ENCODE measurements at places on chromosomes 7 and 10.

- no peak for DNase-seq
Observed at GRCh38 chr7:151442776-151443496, 3.0 kb upstream of the CRYGN start.

GRCh38 chr7:119096683-119097082, 872.2 kb downstream of the ANKRD7 start:
- no peak for DNase-seq

DNA sequence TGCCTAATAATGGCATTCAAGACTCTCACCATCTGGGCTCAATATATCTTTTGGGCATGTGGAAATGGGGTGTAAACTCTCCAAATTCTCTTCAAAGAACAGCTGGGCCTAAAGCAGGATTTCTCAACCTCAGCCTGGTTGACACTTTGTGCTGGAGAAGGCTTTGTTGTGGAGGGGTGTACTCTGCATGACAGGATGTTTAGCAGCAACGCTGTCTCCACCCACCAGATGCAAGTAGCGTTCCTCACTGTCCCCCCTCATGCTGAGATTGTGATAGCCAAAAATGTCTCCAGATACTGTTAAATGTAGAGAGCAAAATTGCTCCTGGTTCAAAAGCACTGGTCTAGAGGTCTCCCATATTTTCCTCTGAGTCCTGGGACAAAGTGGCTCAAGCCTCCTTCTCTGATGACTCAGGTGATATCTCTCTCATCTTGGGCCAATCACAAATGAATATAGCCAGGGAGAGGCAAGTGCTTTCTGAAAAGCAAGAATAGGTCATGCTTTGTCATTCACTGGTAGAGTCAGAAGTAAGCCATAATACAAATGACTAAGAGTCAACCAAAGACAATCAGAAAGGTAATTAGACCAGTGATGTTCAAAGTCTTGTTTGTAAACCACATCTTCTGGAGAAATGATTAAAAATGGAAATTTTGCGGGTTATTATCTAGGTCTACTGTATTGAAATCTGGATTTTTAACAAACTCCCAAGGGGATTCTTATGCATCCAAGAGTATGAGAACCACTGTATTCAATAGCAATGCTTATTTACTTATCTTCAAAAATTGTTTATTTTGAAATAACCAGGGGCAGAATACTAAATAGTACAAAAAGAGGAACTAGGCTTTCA, 330.8 kb downstream of the PTEN start:
- no peak for DNase-seq

DNA sequence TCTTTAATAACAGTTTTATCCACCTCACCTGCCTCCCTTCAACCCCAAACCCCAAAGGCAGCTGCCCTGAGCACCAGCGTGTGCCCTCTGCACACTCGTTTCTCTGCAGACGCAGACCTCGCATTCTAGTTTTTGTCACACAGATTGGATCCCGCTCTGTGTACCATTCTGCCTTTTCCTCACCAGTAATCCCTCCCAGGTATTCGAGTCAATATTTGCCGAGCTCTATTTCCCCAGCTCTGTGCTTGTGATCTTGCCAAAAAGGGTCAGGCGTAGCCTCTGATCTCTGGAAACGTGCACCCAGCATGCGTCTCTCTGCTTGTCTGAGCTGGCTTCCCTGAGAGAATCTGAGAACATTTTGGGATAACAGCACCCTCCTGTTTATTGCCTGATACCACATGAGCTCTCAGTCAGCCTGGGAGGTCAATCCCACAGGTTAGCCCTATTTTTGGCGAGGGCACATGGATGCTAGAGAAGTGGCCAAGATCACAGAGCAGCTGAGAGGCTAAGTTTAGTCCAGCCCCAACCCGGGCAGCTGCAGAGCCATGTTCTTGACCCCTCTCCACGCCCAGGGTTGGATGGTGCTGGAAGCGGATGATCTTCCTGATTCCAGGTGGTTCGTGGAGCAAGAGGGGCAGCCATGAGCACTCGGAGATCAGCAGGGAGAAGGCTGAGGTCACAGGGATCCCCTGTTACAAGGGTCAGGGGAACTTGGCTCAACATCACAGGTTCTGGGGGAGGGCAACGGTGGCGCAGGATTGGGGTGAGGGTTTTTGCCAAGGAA, 29.1 kb downstream of the FOXL3 start:
- DNase-seq: no peak

DNA sequence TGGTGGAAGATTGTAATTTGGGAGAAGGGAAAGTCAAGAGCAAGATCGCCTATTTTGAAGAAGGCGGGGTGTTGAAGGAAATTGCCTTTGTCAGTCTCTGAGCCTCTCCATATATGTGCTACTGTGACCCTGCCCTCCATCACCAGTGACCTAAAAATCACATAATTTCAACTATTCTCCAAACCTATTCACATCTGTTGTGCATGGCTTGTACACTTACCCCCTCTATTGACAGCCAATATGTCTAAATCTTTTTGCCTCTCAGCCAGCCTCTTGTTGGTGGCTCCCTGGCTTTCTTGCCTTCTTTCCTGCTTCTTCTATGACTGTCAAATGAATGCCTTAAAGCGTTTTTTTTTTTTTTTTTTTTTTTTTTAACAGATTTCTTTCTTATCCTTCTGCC, 295.6 kb downstream of the AUTS2 start:
- DNase-seq: peak; percentile 51

DNA sequence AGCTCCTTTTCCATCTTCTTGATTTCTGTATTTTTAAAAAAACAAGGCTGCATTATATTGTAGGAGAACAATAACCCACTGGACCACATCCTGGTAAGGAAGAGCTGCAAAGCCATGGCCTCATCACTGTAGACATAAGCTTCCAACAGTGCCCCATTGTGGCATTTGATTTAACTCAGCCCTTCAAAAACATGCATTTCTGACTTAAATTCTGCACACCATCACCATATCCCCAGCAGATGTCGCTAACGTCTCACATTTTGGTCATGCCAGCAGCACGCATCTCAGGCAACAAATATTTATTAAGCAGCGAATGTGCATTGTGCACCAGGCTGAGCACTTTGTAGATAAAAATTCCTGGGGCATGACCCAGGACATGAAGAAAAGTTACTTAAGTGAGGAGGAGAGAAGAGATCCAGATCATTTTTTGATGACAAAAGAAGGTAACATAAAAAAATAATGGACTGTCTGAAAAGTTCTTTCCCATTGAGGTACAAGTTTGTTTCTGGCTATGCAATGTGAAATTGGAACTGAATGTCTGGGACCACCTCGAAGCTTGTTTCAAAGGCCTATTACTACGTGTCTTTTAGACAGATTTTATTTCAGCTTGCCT, 164.6 kb upstream of the CDCA7L start:
- peak; percentile 79 for DNase-seq

DNA sequence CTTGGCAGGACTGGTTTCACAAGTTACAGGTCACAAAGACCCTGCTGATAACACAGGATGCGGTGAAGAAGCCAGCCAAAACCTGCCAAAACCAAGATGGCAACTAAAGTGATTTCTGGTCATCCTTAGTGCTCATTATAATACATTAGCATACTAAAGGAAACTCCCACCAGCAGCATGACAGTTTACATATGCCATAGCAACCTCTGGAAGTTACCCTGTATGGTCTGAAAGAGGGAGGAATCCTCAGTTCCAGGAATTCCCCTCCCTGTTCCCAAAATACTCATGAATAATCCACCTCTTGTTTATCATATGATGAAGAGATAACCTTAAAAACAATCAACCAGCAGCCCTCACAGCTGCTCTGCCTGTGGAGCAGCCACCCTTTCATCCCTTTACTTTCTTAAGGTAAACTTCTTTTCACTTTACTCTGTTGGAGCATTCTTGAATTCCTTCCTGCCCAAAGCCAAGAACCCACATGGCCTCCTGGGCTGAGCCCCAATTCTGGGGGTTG, 21.9 kb downstream of the DPY19L1 start:
- no peak for DNase-seq

DNA sequence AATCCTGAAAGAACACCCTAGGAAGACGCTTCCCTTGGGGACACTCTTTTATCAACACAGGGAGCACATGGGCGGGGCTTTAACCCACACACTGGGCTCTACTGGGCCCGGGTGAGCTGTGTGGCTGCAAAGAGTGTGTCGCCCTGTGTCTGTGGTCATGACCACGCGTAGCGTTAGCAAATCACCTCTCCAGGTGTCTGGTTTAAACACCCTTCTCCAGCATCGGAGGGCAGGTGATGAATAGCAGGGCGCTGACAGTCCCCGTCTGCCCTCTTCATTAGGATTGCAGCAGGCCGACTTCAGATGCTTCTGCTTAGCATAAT, 127.7 kb downstream of the ADARB2 start:
- no peak for DNase-seq

DNA sequence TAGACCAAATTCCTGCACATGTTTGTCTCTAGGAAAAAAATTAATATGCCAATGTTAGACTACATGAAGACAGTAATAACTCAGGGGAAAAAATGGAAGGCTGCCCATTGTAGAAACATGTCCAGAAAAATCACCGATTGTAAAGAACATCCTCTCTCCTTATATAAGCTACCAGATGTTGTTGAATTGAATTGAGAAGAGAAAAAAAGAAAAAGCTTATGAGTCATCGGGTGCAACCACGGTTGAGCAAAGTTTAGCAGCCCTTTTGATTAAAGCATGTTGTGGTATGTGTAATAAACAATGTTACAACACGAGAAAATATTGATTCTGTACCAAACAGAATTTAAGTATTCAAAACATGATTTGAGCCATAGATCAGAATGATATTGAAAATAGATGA, 102.3 kb upstream of the ARHGAP21 start:
- peak; percentile 76 for DNase-seq

DNA sequence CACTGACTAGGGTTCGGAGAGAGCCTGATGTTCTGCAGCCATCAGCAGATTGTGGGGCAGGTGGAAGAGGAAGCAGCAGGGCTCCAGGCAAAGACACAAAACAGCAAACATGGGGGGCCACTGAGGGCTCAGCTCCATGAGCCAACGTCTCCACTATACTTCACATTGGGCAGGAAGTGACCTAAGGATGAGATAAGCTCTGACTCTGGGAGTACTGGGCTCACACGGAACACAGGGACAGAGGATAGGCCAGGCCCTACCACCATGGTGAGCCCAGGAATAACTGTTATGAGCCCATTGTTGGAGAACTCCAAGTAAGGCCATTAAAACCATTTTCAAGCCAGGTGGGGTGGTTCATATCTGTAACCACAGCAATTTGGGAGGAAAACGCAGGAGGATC, 14.9 kb upstream of the MRPS24 start:
- DNase-seq: no peak

DNA sequence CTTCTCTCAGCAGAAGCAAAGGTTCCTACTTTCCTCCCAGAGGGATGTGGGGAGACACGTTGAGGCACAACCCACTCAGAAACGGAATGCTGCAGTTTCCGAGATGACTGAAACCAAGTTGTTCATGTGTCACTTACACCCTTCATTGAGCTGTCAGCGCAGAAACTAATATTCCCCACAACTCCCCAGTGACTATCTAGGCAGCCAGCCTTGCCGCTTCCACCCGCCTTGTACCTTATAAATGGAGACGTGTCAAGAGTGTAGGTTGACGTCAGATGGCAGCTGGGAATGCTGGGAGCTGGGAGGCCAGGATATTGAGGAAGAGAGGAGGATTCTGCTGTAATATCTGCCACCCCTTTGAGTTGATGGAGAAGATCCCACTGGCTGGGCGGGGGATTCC, 15.1 kb downstream of the GPR26 start:
- DNase-seq: no peak

DNA sequence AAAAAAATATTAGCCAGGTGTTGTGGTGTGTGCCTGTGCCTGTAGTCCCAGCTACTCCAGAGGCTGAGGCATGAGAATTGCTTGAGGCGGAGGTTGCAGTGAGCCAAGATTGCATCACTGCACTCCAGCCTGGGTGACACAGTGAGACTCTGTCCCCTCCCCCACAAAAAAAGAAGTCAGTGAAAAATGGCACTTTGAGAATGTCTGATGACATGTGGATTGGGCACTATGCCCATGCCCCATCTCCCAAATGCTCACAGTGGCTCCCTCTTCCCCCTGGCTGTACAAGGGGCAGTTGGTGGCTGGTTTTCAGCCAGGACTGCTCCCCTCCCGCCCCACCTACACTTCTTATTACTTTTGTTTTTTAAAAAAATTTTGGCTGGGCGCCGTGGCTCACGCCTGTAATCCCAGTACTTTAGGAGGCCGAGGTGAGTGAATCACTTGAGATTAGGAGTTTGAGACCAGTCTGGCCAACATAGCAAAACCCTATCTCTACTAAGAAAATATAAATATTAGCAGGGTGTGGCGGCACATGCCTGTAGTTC, 26.1 kb downstream of the IL15RA start:
- DNase-seq: peak; percentile 15

GRCh38 chr10:91389636-91390512, 20.3 kb upstream of the HECTD2 start:
- peak; percentile 67 for DNase-seq

- no peak for DNase-seq
Observed at GRCh38 chr7:127910670-127911069, 120.6 kb downstream of the LRRC4 start.

- peak; percentile 87 for DNase-seq
Observed at GRCh38 chr10:4073912-4074311, 288.9 kb upstream of the KLF6 start.

DNA sequence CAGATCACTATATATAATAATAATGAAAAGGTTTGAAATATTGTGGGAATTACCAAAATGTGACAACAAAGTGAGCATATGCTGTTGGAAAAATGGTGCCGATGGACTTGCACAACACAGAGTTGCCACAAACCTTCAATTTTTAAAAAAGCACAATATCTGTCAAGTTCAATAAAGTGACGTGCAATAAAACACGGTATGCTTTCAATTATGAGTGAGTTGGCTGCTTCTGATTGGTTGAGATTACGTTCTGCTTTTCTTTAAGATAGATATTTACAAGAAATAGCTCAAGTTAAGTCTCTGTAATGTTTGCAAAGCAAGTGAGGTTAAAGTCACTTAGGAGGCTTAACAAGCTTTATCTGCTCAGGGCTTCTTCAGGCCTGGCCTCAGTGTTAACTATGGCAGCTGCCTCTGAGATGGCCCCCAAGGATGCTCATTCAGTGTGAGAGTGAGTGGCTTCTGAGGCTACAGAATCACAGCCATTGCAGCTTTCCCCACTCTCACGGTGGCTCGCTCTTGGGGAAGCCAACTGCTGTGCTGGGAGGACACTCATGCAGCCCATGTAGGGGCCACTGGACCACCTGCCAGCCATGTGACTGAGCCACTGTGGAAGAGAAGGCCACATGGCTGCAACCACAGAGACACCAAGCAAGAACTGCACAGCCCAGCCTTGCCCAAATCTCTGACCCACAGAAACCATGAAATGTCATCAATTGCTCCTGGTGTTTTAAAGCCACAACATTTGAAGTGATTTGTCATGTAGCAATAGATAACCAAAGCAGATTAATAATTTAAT, 78.3 kb upstream of the TMEM72 start:
- no peak for DNase-seq
